ENCODE measurements at places on chromosomes 4 and X.

DNA sequence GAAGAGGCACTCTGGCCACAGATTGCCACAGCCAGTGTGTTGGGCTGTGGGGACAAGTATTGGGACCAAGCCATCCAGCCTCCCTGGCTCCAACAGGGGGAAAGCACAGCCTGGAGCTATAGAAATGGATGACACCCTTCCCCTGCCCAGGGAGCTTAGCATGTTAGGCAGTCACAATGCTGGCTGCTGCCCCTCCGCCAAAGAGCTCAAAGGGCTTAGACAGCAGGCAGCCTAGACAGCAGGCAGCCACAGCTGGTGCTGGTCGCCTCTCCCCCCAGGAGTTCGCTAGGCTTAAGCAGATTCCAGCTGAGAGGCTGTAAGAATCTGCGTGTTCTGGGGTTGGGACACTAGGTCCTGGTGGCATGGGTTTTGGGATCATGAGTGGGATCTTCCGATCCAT, 94.5 kb upstream of the MXRA5 start:
- DNase-seq: no peak

GRCh38 chr4:17876943-17877342, 66.2 kb downstream of the NCAPG start:
- no peak for DNase-seq

DNA sequence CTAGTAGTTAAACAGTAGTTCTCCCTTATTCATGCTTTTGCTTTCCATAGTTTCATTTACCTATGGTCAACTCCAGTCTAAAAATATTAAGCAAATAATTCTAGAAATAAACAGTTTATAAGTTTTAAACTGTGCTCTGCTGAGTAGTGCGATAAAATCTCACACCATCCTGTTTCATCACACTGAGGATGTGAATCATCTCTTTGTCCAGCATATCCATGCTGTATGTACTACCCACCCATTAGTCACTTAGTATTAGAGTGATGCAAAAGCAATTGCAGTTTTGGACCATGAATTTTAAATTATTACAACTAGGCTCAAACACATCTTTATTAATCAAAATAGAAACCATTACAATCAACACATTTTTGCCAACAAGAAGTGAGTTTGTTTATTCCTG, 187.4 kb downstream of the TEX13C start:
- DNase-seq: peak; percentile 4

GRCh38 chr4:84258905-84259830, 239.9 kb downstream of the NKX6-1 start:
- DNase-seq: no peak

DNA sequence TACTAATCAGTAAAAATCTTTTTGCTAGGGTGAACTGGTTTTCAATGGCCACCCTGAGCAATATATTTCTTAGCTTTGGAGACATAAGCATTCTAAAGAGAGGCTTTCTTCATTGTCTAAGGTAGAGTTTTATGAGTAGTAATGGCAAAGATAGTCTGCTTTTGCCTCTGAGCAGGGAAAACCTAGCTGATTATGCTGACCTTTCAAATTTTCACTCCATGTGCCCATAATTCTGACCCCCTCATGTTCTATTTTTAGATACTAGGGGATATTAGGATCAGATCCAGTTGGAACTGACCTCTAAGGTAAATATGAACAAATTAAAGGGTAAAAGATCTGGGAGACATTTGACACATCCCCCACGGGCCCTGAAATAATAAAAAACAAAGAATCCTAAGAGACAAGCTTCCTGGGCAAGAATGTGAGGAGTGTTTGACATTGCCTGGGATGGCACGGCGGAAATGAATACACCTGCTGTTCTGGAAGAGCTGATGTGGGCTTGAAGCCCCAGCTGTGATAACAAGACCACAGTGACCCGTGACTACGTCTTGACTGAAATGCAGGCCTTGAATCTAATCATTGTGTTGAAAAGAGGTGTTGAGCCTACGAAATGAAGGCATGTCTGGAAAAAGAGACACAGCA, 392.1 kb upstream of the FRG1 start:
- DNase-seq: no peak

- DNase-seq: no peak
Measured at GRCh38 chr4:76199664-76200211, 13.9 kb downstream of the SCARB2 start.

DNA sequence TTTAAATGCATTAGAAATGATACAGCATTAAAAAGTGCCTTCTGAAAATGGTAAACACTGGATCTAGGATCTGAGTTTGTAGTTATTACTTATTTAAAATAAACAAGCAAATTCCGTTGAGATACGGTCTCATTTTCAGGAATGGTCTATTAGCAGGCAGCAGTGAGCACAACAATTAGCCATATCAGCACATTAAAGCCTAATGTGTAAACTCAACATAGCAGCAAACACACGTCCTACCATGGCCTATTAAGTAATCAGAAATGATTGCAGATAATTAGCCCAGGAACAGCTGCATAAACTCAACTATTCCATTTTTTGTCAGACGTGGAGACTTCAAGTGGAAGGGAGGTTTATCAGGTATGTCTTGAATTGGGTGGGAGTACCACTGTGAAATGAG, 61.8 kb downstream of the NEIL3 start:
- no peak for DNase-seq

GRCh38 chr4:1215141-1216075, 33.5 kb downstream of the CTBP1 start:
- DNase-seq: no peak

GRCh38 chr4:15427701-15428100, at the start of gene C1QTNF7:
Gene C1QTNF7 (plus strand): TSS chr4:15428033. CDS start chr4:15435744, 7,711 bp downstream.
- DNase-seq: no peak

DNA sequence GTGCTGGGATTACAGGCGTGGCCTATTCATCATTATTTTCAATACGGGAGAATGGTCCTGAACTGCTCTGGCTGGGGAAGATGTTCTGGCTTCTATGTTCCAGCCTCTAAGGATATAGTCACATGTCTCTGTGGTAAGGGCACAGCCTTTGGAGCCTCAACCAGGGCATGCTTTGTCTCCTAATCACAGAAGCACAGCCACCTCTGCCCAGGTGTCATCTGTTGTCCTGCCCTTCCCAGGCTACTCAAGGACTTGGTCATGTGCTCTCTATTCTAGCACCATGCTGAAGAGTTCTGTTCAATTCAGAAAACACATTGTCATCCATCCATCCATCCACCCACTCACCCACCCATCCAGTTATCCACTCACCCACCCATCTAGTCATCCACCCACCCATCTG, 29.5 kb downstream of the ASMTL start:
- DNase-seq: no peak

- no peak for DNase-seq
Measured at GRCh38 chr4:17112292-17112659, 213.8 kb upstream of the LDB2 start.

Measured in fibroblast of skin of left biceps (primary cell).